ENCODE measurements at places on chromosomes 2 and 18.

DNA sequence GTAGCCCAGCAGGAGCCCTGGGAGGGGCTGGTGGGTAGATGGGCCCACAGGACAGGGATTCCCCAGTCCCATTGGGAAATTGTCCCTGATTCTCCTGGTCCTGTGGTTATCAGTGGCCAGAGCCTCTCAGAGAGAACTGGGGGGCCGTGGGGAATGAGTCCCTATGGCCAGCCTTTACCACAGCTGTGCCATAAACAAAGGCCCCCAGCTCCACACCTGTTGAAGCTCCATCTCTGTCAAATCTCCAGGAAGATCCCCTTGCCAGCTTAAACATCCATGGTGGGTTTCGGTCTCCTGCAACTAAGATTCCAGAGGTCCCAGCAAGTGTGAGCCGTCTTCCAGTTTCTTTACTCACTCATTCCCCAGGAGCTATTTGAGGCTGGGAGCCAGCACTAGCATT lies 897.1 kb downstream of the LRRTM4 start:
- DNase-seq: no peak

- DNase-seq: no peak
Measured at GRCh38 chr2:177587371-177587770, 194.8 kb downstream of the AGPS start.

DNA sequence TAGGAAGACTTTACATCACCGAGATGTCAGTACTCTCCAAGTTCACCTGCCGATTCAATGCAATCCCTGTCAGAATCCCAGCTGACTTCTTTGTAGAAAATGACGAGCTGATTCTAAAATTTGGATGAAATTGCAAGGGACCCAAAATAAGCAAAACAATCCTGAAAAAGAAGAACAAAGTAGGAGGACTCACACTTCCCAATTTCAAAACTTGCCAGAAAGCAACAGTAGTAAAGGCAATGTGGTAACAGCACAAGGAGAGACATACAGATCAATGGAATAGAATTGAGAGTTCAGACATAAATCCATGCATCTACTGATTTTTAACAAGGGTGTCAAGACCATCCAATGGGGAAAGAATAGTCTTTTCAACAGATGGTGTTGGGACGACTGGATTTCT lies 52.2 kb downstream of the SMAD7 start:
- no peak for DNase-seq

GRCh38 chr2:171807119-171807518 lies 86.9 kb downstream of the SLC25A12 start:
- no peak for DNase-seq

Data from mucosa of gallbladder (tissue), 1 donor.